ENCODE measurements at places on chromosomes 5 and 9. TPM values are rescaled to one million over a fixed set of nuclear protein-coding genes. Genes with fewer than 3 reads are reported as not detected.

- no peak for DNase-seq
Measured at GRCh38 chr9:78622126-78622525, 325.2 kb downstream of the PSAT1 start.

- DNase-seq: no peak
Measured at GRCh38 chr9:136050266-136050700, 44.8 kb downstream of the NACC2 start.

DNA sequence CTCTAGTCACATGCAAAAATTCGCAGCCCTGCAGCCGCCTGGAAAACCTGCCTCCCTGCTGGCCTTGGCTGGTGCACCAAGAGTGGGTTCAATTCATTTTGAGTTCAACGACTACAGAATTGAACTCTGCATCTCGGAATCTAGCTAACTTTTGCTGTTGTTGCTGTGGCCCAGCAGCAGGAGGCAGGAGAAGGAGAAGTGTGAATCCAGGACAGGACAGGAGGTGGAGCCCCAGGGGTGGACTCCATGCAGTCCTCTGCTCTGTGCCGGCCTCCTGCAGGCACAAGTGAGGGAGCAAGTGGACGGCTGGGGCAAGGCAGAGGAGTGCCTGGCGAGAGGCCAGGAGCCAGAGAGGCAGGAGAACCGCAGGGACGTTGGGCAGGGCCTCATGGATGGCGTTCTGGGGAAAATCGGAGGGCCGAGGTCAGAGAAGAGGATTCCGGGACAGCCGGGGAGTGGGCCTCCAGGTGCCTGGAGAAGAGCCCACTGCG lies 214.2 kb downstream of the FANCC start:
- peak; percentile 31 for DNase-seq

Gene CLIC3
- not detected for total RNA-seq

Gene KCNV2
- total RNA-seq: not detected

All from ovary (tissue), 10 donors.